HCT116 (cell line): ENCODE measurements at places on chromosomes 16 and 17. TPM values are rescaled to one million over a fixed set of nuclear protein-coding genes. Genes with fewer than 3 reads are reported as not detected.
A peak's percentile ranks its signal among the peaks of the same experiment; 100 is the strongest.

- no peak overlapping the region for H3K4me3 ChIP-seq
- peaks cover 15% of the 10 kb centered on the region for H3K4me1 ChIP-seq
- H3K27ac ChIP-seq: no peak overlapping the region
- H3K36me3 ChIP-seq: peaks cover 4% of the 10 kb centered on the region; the same call in 1 of the 2 replicates
- DNase-seq: no peak
Measured at GRCh38 chr16:4260360-4260759, 12.5 kb downstream of the TFAP4 start.

DNA sequence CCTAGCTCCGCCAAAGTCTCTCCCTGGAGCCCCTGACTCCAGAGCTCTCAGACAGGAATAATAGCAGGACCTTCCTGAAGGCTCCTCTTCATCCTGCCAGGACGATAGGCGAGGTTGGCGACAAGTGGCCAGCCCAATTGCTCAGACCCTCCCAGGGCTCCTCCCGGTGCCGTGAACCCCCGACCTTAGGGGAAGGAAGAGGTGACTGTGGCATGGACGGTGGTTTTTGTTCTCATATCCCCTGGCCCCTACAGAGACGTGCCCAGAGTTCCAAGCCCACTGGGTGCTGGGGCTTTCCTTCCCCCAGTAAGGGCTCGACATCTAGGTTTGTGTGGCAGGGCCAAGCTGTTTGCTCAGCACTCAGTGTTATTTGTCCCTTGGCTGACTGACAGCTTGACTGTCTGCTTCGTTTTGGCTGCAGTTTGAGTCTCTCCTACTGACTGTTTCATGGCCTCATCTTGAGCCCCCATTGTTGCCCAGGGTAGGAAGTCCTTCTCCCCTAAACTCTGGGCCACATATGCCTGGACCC is 4.6 kb upstream of the ADCY7 start:
- peaks cover 39% of the 10 kb centered on the region for H3K4me1 ChIP-seq
- no peaks in the 10 kb centered on the region for H3K36me3 ChIP-seq
- H3K27ac ChIP-seq: no peak overlapping the region
- DNase-seq: no peak
- H3K4me3 ChIP-seq: no peak overlapping the region
- no peaks in the 10 kb centered on the region for H3K27me3 ChIP-seq

DNA sequence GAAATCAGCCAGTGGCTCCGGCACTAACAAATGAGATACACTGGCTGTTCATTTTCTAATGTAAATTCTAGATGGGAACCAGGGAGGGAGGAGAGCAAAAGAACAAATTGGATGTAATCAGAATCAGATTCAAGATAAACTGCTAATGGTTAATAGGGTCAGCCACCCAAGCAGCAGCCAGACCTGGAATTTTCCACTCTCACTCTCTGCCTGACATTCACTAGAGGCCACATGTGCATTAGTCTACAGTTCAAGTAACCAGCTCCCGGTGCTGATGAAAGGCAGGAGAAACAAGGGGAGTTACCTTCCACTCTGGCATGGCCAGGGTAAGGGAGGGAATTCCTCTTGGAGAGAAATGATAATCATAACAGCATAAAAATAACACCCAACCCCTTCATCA is 597.7 kb downstream of the TOX3 start:
- no peak overlapping the region for H3K4me3 ChIP-seq
- H3K4me1 ChIP-seq: no peaks in the 10 kb centered on the region
- H3K27ac ChIP-seq: no peak overlapping the region
- no peaks in the 10 kb centered on the region for H3K27me3 ChIP-seq
- no peaks in the 10 kb centered on the region for H3K36me3 ChIP-seq

DNA sequence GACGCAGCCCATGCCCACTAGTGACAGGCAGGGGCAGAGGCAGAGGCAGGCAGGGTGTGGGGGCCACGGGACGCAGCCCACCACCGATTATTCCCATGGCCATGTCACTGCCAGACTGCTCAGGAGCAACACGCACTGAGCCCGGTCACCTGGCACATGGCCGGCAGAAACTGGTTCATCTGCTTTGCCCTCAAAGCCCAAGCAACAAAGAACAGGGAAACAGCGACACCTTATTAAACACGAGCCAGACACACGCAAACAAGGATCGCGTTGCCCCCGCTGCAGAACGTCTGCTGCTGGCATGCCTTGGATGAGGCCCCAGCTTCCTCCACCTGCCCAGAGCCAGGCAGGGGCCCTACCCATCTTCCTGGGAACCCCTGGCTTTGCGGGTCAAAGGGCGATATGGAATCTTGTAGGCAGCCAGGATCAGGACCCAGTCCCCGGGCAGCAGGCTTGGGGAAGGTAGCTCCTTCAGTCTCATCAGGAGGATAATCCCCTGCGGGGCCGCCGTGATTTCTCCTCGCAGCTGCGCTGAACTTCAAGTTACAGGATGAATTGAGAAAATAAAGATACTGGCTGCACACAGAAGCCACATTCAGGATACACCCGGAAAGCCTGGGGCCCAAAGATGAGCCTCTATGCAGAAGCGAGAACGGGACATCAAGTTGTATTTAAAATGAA is 4.8 kb downstream of the TBC1D16 start:
- no peaks in the 10 kb centered on the region for H3K27me3 ChIP-seq
- H3K27ac ChIP-seq: no peak overlapping the region
- no peak overlapping the region for H3K4me3 ChIP-seq
- no peaks in the 10 kb centered on the region for H3K36me3 ChIP-seq
- no peak for DNase-seq

DNA sequence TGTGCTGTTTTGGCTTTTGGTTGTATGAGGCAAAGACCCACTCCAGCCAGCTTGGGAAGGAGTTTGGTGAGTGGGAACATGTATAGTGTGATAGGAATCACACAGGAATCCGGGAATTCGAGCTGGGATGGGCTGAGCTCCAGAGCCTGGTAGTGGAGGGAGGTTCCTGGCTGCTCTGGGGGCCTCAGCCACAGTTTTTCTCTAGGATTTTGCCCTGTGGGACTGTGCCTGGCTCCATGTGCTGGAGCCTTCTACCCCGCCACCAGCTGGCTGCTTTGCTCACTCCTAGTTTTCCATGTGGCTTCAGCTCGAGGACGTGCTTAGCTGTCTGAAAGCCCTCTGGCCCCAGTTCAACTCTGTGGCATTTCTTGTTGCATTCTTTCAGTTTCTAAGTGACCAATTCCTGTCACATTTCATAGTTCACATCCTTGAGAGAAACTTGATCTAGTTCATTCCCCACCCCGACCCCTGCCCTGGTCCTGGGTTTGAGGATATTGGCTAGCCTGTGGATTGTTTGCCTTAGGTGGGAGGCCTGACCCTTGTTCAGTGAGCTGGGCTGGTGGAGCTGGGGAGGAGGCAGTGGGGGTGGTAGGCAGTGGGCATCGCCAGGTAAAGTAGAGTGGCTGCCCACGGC is 5.0 kb downstream of the SEC14L1 start:
- no peak for DNase-seq
- 0 out of 2 replicates have a peak overlapping the region, but pooled peaks have one; percentile 3 for H3K27ac ChIP-seq
- peaks cover 11% of the 10 kb centered on the region for H3K4me1 ChIP-seq
- H3K27me3 ChIP-seq: no peaks in the 10 kb centered on the region
- peaks cover 19% of the 10 kb centered on the region; the same call in 1 of the 2 replicates for H3K36me3 ChIP-seq
- H3K4me3 ChIP-seq: no peak overlapping the region

GRCh38 chr16:81442916-81443687 is 1.5 kb upstream of the CMIP start:
- DNase-seq: no peak
- no peak overlapping the region for H3K4me3 ChIP-seq
- 0 out of 2 replicates have a peak, but pooled peaks cover 8% of the 10 kb centered on the region for H3K36me3 ChIP-seq
- H3K4me1 ChIP-seq: peaks cover 5% of the 10 kb centered on the region; the same call in 1 of the 2 replicates
- no peak overlapping the region for H3K27ac ChIP-seq

DNA sequence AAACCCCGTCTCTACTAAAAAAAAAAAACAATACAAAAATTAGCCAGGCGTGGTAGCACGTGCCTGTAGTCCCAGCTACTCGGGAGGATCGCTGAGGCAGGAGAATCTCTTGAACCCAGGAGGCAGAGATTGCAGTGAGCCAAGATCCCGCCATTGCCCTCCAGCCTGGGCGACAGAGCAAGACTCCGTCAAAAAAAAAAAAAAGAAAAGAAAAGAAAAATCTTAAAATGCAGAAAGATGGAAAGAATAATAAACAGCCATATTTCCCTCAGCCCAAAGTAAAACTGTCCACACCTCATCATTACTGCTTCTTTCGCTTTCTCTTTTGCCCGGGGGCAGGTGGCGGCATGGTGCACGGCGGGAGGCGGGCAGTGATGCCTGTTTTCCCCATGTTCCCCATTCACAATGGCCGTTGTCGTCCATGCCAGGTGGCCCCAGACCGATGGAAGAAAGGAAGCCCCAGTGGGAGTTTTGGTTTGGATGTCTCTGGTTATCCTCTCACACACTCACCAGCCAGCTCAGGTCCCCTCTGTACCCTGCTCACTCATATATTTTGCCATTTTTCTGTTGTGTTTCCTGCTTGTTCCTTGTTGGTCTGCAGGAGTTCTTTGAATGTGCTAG is 37.0 kb upstream of the PEMT start:
- DNase-seq: no peak
- H3K27ac ChIP-seq: no peak overlapping the region
- H3K4me3 ChIP-seq: no peak overlapping the region
- peaks cover 1% of the 10 kb centered on the region for H3K4me1 ChIP-seq
- H3K36me3 ChIP-seq: no peaks in the 10 kb centered on the region
- no peaks in the 10 kb centered on the region for H3K27me3 ChIP-seq

DNA sequence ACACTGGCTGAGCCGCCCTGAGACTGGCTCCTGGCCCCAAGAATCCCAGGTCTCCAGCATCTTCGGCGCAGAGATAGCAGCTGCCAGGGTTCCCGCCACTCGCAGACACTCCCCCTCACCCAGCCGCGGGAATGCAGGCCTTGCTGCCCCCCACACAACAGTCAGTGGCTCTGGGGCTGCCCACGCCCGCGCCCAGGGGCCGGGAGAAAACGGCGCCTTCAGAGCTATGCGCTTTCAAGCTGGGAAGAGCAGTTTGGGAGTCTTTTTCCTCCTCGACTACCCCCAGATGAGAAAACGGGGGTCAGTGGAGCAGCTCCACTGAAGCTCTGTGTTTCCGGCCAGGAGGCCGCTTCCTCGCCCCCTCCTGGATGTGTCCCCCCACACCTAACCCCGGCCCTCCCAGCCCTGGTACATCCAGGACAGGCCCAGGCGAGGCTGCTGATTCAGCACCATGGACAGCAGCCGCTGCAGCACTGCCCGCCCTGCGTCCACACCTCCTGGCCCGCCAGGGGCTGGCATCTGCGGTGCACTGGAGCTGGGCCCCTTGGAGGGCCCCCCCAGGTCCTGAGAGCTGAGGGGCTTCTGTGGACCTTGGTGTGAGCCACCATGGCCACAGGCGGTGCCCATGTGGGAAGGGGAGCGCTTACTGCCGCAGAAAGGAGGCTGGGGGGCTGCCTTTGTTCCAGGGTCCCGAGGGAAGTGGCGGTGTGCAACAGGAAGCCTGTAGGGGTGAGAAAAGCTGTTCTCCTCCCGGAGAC is 35.7 kb downstream of the CACNA1H start:
- peaks cover 24% of the 10 kb centered on the region for H3K4me1 ChIP-seq
- H3K27ac ChIP-seq: no peak overlapping the region
- no peaks in the 10 kb centered on the region for H3K27me3 ChIP-seq
- DNase-seq: no peak

DNA sequence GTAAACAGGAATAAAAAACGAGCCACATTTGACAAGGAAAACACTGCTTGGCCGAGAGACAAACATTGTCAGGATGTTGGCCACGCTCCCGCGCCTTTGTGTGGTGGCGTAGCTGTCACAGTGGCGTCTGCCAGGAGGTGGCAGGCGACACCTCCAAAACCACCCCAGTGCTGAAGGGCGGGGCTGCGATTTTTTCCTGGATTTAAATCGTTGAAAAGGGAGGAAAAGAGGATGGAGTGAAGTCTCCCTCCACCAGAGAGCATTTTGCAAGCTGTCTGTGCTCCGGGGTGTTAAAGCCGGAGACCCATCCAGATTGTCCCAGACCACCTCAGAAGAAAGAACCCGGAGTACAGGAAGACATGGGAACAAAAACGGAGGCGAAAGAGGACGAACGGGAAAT is 12.7 kb downstream of the MRM3 start:
- H3K27me3 ChIP-seq: no peaks in the 10 kb centered on the region
- no peak overlapping the region for H3K4me3 ChIP-seq
- peak; percentile 47 for DNase-seq
- H3K4me1 ChIP-seq: no peaks in the 10 kb centered on the region
- no peak overlapping the region; the same call in 1 of the 2 replicates for H3K27ac ChIP-seq

GRCh38 chr16:20314575-20314974 is 12.7 kb downstream of the GP2 start:
- no peaks in the 10 kb centered on the region for H3K4me1 ChIP-seq
- no peaks in the 10 kb centered on the region for H3K36me3 ChIP-seq
- no peak overlapping the region for H3K4me3 ChIP-seq
- no peak for DNase-seq
- H3K27me3 ChIP-seq: peaks cover 33% of the 10 kb centered on the region

- DNase-seq: no peak
- no peaks in the 10 kb centered on the region for H3K36me3 ChIP-seq
- no peak overlapping the region for H3K4me3 ChIP-seq
Measured at GRCh38 chr16:60027351-60027750, 1293.2 kb upstream of the GOT2 start.

GRCh38 chr16:55898592-55898991 is 23.4 kb upstream of the CES5A start:
- H3K27me3 ChIP-seq: peaks cover 8% of the 10 kb centered on the region; the same call in 1 of the 2 replicates
- DNase-seq: no peak
- H3K4me1 ChIP-seq: no peaks in the 10 kb centered on the region
- no peaks in the 10 kb centered on the region for H3K36me3 ChIP-seq
- H3K4me3 ChIP-seq: no peak overlapping the region

- DNase-seq: no peak
- H3K27me3 ChIP-seq: no peaks in the 10 kb centered on the region
- H3K4me1 ChIP-seq: peaks cover 38% of the 10 kb centered on the region
- no peak overlapping the region for H3K27ac ChIP-seq
- no peaks in the 10 kb centered on the region for H3K36me3 ChIP-seq
- no peak overlapping the region for H3K4me3 ChIP-seq
Measured at GRCh38 chr17:57379895-57380434, 123.6 kb downstream of the MSI2 start.

GRCh38 chr16:58461056-58461455 is 38.9 kb upstream of the NDRG4 start:
- no peaks in the 10 kb centered on the region for H3K36me3 ChIP-seq
- no peak overlapping the region for H3K27ac ChIP-seq
- peaks cover 12% of the 10 kb centered on the region for H3K4me1 ChIP-seq
- no peaks in the 10 kb centered on the region for H3K27me3 ChIP-seq
- peak; percentile 27 for DNase-seq

DNA sequence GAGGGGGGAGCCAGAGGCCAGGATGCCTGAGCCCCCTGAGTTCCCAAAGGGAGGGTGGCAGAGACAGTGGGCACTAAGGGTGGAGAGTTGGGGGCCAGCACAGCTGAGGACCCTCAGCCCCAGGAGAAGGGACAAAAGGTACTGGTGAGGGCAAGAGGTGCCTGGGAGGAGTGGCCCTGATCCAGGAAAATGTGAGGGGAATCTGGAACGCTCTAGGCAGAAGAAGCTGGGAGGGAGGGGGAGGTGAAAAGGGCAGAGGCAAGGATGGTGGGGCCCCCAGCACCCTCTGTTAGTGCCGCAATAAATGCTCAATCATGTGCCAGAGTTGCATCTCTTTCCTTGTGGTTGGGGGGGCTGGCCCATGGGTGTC is 1.1 kb downstream of the TCAP start:
- H3K4me3 ChIP-seq: no peak overlapping the region
- no peak overlapping the region for H3K27ac ChIP-seq
- H3K4me1 ChIP-seq: peaks cover 26% of the 10 kb centered on the region

MILR1 gene
- 3.8 TPM for total RNA-seq

EFCAB5 gene
- total RNA-seq: 0.17 TPM

FADS6 gene
- total RNA-seq: not detected

DPEP2NB gene
- total RNA-seq: not detected

GDPD3 gene
- total RNA-seq: 7.0 TPM

MIF4GD gene
- 35.2 TPM for total RNA-seq

CYGB gene
- total RNA-seq: 0.66 TPM

KRT32 gene
- total RNA-seq: 0.42 TPM
